Sciatic nerve (tissue), 2 donors: ENCODE measurements at places on chromosomes 1 and 21. TPM values are rescaled to one million over a fixed set of nuclear protein-coding genes. Genes with fewer than 3 reads are reported as not detected.

GRCh38 chr1:211344152-211344618 is 17.6 kb downstream of the TRAF5 start:
- DNase-seq, result no peak

GRCh38 chr1:110265186-110265585 is 55.1 kb downstream of the KCNC4 start:
- no peak for DNase-seq

DNA sequence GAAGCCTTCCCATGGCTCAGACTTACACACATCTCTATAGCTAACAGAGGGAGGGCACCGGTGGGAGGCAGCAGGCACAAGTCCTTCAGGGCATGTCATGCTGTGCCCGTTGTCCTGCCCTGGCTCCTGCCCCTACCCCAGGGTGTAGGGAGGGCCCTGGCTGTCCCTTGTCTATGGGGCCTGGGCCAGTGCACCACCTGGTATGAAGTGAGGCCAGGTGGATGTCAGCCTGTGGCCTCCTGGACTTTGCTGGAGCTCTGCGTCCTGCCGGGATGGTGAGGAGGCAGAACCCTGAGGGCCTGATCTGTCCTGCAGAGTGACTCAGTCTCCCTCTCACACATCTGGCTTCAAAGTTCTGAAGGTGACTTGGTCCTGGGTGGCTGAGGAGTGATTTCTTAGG is 47.3 kb upstream of the GPR37L1 start:
- no peak for DNase-seq

Gene CD5L
- 0.27 TPM for total RNA-seq

Gene DIO1
- not detected for total RNA-seq

DNA sequence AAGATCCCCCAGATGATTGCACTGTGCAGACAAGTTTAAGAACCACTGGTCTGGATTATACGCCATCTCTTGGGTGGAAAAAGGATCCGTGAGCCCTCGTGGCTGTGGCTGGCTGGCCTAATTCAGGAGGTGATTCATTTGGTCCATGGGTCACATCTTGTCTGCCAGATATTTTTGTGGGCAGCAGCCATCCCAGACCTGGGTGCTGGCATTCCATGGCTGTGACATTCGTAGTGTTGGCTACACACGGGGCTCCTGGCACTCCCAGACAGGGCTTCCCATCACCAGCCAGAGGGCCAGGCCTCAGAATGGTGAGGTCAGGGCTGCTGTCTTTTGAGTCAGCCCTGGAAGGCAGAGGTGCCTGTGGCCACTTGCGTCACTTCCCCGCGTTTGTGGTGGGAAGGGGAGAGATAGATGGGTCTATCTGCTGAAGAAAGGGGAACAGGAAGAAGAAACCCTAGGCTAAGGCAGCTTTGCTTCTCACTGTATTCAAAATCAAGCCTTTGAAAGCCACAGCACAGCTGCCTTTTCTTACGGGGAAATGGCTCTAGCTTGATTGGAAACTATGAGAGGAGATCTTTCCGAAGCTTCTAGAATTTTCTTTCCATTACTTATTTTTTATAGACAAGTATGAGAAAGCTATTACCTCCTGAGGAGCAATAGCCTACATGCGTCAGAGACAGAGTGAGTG is 32.4 kb downstream of the EIF2D start:
- peak; percentile 80 for DNase-seq

GRCh38 chr1:115829947-115830346 is 11.0 kb downstream of the NHLH2 start:
- no peak for DNase-seq

- DNase-seq, result no peak
Observed at GRCh38 chr21:28104346-28104745, 888.3 kb downstream of the LTN1 start.

- peak; percentile 99 for DNase-seq
Observed at GRCh38 chr1:29202584-29203340, 21.1 kb upstream of the SRSF4 start.

DNA sequence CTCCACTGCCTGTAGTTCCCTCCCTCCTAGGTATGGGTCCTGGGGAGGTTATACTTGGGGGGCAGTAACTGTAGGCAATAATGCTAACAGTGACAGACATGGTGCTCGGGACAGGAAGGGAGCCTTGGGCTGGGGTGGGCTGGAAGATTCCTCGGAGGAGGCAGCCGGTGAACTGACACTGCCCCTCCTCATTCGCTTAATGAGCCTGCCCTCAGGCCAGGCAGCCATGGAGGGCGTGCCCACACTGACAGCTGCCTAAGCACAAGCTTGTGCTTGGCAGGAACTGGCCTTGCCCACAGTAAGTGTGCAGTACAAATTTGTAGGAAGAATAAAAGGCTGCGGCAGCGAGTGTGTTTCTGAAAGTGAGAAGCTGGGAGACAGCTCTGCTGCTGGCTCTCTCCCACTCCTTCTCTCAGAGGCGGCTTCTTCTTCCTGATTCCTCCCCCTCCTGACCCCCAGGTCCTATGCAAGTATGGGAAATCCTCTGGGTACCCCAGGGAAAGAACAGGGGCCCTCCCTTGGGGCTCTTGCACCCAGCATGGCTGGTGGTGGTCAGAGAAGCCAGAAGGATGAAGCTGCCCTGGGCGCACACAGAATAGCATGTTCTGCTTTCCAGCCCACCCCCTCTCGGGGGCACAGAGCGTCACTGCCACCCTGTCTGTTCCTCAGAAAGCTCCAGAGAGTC is 23.6 kb downstream of the OPTC start:
- DNase-seq, result no peak

Gene BCL2L15
- 0.85 TPM for total RNA-seq

Gene RAB42
- total RNA-seq, result 5.8 TPM

Gene STUM
- 7.8 TPM for total RNA-seq

GRCh38 chr1:66300972-66301451 is 232.9 kb upstream of the SGIP1 start:
- no peak for DNase-seq

Gene OR2G6
- total RNA-seq, result not detected

Gene PTTG1IP
- 192 TPM for total RNA-seq

Gene PLEKHA6
- total RNA-seq, result 18.9 TPM

Gene SRGAP2
- total RNA-seq, result 149 TPM

- DNase-seq, result no peak
Observed at GRCh38 chr1:101915597-101915996, 81.1 kb downstream of the OLFM3 start.

DNA sequence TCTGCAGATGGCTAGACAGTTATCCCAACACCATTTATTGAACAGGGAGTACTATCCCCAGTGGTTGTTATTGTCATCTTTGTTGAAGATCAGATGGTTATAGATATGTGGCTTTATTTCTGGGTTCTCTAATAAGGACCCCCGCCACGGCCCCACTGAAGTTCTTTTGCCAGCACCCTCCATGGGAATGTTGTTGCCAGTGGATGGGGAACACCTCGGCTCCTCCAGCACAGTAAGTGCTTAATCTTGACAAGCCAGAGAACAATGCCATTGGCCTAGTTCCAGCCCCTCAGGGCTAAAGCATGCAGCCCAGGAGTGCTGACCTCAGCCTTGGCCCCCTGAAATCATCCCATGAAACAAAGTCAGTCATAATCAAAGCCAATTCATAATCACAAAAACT is 337.6 kb downstream of the AGBL4 start:
- DNase-seq, result no peak
